ENCODE measurements at places on chromosomes 2 and 18.
A peak's percentile ranks its signal among the peaks of the same experiment; 100 is the strongest.

DNA sequence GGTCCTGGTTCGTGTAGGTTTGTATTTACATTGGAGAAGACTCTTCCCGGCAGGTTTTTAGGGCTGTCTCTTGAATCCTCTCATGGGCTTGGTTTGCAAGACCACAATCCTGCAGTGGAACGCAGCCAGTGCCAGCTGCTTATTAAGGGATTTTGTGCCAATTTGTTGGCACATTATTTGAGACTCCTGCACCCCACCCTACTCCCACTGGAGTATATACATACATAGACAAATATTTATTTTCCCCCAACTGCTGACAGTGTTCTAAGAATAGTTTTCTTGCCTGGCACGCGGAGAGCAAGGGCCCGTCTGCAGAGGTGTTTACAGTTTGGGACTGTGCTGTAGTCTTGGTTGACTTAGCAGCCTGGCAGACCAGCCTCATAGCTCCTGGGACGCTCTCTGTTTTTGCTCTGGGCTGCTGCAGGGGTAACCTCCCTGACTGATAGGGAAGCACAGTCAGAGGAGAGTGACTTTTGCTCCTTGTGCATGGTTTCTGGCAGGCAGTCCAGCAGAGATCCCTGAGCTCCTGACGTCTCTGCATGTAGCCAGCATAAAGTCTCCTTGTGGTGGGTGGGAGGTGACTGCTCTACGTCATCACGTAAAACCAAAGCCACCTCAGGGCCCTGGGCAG, 1.9 kb downstream of the LDLRAD4 start:
- DNase-seq, result no peak

DNA sequence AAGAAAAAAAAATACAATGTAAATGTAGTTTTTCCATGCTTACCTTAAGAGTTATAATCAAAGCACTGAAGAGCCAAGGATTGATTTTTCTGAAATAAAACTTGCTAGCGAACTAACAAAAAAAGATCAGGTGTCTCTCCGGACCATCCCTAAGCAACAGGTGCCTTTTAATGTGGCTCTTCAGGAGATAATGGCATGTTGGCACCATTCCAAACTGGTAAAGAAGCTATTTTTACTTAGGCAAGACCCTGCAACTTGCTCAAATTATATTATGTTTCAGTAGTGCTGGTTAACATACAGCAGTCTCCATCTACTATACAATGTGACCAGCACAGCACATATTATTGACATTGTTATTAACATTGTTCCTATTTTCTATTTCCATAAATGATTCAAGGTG, 2.3 kb upstream of the GCC2 start:
- DNase-seq, result no peak

DNA sequence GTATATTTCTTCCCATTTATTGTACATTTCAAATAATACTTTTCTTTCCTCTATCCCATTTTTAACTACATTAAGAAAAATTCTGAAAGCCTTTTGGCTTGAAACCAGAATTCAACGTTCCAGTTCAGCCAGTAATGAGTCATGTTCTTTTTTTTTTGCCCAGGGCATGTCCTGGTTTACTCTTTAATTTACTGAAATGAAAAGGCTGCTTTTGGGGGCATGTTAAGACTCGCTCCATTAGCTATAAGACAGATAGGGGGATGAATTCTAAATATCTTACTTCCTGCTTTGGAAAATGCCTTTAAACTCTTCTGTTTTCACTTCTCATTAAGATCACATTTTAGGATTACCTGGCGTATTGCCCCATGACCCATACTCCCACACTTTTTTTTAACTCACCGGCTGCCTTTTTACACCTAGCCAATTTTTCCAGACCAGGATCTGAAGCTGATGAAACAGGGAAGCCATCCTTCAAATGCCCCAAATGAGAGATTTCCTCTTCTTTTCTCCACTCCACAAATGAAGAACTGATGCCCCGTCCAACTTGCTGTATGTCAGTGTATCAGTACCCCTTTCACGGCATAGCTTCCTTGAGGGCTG, 585 bp downstream of the ABCA12 start:
- peak; percentile 3 for DNase-seq

DNA sequence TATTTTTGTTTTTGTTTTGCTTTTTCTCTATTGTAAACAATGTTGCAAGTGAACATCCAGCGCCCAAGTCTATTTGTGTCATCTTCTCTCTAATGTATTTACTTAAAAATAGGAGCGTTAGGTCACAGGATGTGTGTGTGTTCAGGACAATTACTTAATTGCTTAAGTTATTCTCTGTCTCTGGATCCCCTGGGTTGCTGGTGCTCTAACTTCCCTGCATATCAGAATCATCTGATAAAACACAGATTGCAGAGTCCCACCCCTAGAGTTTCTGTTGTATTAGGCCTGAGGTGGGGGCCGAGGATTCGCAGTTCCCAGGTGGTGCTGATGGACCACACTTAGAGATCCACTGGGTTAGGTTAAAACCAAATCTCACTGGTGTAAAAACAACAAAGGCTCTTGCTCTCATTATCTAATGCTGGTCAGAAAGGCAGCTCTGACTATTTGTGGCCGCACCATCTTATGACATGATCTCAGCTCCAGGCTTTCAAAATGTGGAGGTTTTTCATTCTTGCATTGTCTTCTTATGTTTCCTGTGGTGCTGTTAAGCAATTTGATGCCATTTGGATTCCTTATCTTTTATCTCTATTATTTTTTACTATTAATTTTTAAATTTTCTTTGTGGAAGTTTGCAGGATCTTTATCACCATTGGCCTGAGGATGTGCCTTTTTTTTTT, 87.7 kb downstream of the CLIP4 start:
- DNase-seq, result no peak

DNA sequence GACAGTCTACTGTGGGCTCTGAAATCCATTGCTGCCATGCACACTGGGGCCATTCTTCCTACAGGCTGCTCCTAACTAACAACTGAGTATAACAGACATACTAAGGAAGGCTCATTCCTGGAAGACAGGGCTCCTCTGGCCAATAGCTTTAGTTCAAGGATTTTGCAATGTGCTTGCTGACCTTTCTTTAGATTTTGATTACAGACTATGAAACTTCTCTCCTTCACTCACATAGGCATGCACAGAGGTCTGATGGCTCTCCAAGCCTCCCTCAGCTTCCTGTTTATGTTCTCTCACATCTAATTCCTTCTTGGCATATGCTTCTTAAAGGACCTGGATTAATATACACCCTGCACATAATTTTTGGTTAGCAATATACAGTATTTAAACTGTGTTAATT, 34.4 kb upstream of the ROCK1 start:
- no peak for DNase-seq

DNA sequence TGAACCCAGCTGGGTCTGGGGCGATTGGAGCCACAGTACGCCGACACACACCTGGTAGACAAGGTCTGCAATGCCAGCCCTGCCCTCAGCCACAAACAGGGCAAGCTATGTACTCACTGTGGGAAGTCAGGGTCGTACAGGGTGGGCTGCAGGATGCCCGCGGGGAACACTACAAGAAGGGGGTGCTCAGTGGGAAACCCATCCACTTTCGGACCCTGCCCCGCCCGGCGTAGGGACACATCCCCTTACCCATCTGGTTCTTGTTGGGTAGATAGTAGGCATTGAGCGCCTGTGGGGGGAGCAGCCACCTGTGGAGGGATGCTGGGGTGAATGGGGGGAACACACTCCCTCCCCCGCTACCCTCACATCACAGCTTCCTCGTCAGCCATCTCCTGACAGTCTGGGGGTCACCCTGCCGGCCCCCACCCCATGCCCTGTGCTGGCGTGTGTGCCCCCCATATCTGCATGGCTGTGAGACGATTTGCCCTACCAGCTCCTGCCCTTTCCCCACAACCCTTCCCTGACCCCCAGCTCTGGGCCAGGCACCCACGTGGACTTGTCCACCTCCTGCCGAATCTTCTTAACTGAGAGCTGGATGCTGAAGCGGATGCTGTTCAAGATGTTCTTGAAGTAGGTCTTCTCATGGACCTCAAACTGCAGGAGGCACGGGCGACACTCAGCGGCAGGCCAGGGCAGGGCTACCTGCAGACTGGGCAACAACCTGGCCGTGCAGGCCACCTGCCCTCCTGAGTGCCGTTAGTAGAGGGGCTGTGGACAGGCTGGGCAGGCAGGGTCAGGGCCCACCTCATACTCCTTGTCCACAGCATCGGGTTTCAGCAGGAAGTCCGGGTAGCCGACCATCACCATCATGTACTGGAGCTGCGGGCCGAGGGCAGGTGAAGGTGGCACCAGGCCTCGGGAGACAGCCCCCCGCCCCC, 5.1 kb downstream of the ECEL1 start:
- DNase-seq, result no peak

DNA sequence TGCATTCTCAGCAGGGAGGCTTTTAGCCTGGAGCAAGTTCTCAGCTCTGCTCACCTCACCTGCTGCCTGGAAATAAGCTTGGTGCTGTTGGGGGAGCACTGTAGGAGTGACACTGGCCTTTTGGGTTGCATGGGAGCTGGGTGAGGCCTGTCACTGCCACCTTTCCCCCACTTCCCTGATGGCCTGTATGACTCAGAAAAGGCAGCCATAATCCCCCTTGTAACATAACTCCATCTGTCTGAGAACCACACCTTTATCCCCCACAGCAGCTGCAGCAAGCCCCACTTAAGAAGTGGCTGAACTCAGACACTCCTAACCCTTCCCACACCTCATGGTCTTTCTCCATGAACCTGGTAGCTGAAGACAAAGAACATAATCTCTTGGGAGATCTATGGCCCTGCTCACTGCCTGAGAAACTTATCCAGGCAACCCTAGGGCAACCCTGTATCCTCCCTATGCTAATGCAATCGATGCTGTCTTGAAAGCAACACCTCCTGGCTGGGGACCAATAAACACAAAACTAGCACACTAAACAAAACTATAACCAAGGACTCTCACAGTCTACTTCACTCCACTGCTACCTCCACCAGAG, 258.9 kb upstream of the OSR1 start:
- DNase-seq, result no peak

GRCh38 chr2:199456383-199457146, 1.2 kb downstream of the SATB2 start:
- no peak for DNase-seq

- DNase-seq, result no peak
Measured at GRCh38 chr2:23636426-23636825, 251.4 kb downstream of the KLHL29 start.

GRCh38 chr2:161836664-161837063, 212.4 kb downstream of the SLC4A10 start:
- DNase-seq, result no peak

- DNase-seq, result no peak
Measured at GRCh38 chr18:6103741-6104140, 208.4 kb upstream of the TMEM200C start.

- DNase-seq, result no peak
Measured at GRCh38 chr2:152815634-152816257, 97.3 kb downstream of the ARL6IP6 start.

- no peak for DNase-seq
Measured at GRCh38 chr2:217418544-217418943, 558.7 kb upstream of the TNP1 start.

GRCh38 chr2:75646090-75646582, 447 bp upstream of the MRPL19 start:
- DNase-seq, result no peak

DNA sequence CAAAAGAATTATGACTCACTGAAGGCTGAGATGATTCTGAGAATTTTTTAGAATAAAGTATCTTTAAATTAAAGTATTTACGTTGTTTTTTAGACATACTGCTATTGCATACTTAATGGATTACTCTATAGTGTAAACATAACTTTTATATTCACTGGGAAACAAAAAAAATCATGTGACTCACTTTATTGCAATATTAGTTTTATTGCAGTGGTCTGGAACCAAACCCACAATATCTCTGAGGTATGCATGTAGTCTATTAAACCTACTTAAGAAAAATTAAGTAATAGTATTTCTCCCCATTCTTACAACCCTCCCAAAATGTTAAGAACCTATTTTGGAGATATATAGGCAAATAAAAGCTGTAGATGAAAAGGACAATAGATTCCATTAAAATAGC, 142.9 kb upstream of the ZNF521 start:
- no peak for DNase-seq

DNA sequence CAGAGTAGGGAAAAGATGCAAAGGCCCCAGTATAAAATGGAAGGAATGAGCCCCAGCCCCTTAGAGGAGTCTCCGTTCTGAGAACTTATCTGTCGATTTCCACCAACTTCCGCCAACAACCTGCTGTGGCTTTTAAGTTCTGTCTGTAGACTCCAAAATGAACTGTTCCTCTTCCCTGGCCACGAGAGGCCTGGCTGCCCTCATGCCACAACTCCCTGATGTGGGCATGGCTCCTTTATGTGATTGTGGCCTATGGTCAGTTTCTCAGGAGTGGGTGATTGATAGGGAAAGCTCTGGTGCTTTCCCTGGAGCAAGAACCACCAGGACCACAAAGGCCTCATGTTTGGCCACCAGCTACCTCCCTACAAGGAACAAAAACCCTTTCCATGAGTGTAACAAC, 18.8 kb upstream of the CD207 start:
- no peak for DNase-seq

DNA sequence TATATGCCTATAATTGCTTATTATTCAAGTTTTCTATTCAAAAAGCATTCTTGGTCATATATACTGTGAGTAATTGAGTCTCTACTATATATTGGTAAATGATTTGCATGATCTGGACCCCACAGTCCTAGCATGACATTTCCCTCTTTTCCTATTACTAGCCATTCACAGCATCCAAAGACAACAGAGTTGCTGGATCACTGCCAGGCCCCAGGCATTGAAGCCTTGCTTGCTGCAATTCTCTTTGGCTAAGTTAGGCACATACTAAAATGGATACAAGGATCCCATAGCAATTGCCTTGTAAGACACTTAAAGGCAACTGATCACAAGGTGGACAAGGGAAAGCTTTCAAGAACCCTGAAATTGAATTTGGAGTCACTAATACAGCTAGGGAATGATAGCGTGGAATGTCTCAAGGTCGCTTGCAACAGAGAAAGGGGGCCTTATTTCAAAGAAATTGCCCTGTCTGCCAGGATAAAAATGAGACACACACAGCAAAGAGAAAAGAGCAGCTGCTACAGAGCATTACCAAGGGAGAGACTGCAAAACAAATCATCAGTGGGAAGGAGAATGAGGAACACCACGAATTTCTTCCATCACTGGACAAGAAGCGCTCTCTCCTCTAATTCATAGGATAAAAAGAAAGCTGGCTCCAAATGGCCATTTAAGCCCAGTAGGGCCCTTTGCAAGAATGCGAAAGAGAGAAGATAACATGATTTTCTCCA, 77.1 kb upstream of the EPHA4 start:
- DNase-seq, result no peak

DNA sequence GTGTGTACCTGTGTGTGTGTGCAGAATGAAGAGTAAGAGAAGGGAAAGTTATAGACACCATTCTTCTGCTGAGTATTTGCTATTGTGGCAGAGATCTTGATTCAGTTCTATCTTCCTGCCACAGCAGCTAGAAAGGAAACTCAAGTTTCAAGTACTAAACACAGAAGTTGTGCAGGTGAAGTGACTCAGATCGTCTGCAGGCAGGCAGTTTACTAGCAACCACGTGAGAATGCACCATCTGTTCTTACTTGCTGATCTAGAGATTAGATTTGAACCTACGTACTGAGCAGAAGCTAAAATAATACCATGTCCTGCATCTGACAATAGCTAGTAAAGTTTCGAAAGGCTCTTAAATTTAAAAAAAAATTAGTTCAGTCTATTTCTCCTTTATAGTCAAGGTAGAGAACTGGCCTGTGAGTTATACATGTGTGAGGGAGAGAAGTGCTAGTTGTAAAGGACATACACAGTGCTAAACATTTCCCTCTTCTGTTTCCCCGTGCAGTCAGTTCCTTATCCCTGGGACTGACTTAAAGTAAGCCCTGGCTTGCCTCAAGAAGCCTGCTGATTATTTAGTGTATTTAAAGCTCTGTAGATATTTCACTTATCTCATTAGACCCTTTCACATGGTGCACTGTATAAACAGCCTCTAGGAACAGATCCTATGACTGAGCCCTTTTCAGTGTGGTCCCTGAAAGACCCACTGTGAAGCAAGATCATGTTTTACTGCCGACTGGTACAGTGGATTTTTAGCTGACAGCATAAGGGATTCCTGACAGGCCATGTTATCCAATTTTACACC, 45.0 kb downstream of the SLC38A11 start:
- DNase-seq, result no peak
